Amygdala (tissue), 56 donors: ENCODE measurements at places on chromosomes 3 and 15.

DNA sequence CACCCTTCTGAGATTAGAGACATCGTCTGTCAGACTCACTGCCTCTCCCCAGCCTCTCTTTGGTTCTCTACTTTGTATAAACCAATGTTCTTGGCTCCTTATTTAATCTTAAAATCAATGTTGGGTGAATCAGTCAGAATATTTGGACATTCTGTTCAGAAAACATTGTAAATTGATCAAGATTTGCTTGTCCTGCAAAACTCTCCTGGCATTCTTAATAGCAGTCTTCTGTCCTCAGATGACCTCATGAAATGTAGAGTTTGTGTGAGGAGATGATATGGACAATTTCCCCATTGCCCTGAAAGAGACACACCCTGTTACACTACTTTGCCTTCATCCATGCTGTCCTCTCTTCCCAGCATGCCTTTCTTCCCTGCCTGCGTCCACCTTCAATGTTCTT is 33.6 kb downstream of the CD200R1L start:
- no peak for DNase-seq

DNA sequence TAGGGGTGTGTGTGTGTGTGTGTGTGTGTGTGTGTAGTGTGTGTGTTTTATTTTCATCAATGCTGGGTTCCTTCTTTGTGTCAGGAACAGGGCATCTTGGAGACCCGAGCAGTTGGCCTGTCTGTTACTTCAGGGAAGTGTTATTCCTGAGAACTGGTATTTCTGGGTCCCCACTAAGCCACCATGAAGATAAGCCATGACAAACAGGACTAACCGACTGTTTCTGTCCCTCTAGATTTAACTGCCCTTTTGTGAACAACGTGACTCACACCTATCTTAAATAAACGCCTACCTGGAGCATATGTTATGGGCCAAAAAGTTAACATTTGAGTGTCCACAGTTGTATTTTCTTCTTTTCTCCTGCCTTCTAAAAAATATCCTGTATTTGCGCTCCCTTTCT is 19.5 kb downstream of the SIDT1 start:
- no peak for DNase-seq

- peak; percentile 67 for DNase-seq
Measured at GRCh38 chr15:80404761-80405553, 775 bp downstream of the ARNT2 start.

- no peak for DNase-seq
Measured at GRCh38 chr15:33720952-33721351, 247.3 kb upstream of the CHRM5 start.

DNA sequence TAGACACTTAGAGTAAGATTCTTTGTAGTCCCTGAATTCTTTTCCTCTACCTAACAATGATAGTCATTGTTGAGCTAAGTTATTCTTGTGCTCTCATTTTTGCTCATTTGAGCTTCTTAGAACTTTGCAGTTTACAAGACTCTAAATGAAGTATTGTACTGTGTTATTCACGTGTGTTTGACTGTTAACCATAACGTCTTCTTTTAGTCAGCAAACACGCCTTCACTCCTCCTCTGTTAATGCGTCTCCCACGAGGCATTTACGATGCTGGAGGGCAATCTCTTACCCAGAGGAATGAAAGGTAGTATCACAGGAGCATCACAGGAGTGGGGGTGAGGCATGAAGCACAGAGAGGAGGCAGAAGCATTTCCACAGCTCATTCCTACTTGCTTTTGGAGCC is 14.8 kb upstream of the P2RY14 start:
- DNase-seq = no peak

DNA sequence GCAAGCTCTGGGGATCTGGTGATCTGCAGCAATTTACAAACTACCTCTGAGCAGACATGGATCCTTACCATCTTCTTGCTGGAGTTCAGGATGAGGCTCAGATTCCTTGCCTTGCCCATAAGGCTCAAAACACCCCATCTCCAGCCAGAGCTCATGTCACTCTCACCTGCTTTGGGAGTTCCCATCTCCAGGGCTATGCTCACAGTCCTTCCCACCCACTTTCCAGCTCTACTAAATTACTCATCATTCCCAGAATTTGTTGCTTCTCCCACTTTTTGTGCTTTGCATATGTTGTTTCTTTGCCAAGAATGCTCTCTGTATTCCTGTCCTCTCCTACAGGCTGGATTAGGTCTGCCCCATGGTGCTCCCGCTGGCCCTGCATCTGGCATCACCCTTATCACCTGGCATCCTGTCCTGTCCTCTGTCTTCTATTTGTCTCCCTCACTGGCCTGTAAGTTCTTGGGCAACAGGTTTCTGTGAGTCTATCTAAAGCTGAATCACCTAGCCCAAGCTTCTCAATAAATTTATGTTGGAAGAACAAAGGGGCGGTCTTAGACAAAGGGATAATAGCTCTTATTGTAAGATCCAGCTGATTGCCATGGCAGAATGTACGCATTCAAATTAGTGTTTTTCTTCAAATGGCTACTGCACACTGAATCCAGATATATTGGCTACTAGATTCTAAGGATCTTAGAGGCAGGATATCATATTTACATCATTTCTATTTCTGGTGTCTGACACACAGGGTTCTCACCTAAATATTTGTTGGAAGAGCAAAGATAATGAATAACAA is 179.2 kb downstream of the CLSTN2 start:
- DNase-seq = no peak

GRCh38 chr15:60583946-60584345 is 105.0 kb upstream of the ICE2 start:
- DNase-seq = no peak

GRCh38 chr15:28051955-28052633 is 47.0 kb downstream of the OCA2 start:
- DNase-seq = no peak

GRCh38 chr3:50806031-50806430 is 131.3 kb downstream of the DOCK3 start:
- DNase-seq = no peak

DNA sequence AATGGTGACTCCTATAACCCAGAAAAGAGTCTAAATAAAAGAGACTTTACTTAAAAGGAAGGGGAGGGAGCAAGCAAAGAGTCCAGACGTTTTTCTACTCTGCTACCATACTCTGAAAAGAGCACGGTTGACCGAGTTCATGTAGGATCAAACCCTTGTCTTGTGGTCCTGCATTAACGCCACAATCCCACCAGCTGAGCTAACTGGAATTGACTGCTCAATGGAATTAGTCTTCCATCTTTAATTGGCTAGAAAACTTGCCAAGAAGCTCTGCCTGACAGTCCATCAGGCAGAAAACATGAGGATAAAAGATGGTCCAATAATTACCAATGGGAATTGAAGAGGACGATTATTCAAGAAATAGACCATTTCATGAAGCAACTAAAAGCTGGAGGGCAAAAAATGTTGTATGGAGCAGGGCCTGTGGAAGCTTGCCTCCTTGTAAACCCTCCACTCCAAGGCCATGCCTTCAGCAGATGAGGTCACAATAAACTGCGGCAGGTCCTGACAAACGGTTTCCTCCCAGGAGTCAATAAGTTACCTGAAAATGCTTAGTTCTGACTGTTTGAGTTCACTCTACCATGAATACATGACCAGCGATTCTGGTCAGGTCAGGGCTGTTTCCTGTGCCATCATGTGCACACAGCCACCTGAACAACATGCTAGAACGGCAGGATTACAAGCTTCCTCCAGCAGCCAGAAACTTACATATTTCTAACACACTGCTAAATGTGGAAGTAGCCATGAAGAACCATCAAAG is 35.6 kb upstream of the ARHGEF3 start:
- DNase-seq = no peak

- no peak for DNase-seq
Measured at GRCh38 chr3:45719655-45720487, 30.7 kb downstream of the SACM1L start.

- DNase-seq = no peak
Measured at GRCh38 chr3:126424039-126424717, 29.5 kb downstream of the CFAP100 start.

GRCh38 chr3:61146010-61146890 is 105.0 kb downstream of the FHIT start:
- DNase-seq = no peak

- no peak for DNase-seq
Measured at GRCh38 chr3:131025539-131025938, 1.1 kb downstream of the ASTE1 start.

DNA sequence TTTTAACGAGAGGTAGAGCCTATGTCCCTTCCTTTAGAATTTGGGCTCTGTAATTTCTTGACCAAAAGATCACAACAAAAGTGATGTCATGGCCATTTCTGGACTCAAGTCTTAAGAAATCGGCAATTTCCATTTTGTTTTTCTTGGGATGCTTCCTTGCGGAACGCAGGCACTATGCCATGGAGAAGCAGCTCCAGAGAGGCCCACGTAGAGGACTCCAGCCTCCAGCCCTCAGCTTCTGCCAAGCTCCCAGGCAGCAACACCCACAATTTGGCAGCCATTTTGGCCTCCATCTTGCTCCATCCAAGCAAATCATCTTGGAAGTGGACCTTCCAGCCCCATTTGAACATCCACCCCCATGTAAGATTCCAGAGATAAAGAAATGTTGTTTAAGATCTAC is 6.0 kb upstream of the GPD1L start:
- no peak for DNase-seq

DNA sequence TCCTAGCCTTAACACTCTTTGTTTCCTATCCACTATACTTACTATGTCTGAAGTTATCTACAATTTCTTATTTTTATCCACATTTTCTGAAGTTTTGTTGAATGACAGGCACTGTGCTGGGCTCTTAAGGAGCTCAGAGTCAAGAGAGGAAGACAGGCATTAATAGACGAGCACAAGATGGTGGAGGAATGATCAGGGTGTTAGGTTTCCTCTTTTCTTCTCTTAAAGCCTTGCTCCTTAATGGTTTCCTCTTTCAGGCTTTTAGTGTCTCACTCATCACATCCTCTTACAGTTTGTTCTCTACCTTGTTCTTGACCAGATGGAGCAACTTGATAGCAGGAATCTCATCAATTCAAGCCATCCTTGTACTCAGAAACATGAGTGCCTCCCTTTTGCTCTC is 52.9 kb upstream of the BCL6 start:
- no peak for DNase-seq

GRCh38 chr15:50415752-50416404 is 8.3 kb upstream of the USP8 start:
- no peak for DNase-seq

DNA sequence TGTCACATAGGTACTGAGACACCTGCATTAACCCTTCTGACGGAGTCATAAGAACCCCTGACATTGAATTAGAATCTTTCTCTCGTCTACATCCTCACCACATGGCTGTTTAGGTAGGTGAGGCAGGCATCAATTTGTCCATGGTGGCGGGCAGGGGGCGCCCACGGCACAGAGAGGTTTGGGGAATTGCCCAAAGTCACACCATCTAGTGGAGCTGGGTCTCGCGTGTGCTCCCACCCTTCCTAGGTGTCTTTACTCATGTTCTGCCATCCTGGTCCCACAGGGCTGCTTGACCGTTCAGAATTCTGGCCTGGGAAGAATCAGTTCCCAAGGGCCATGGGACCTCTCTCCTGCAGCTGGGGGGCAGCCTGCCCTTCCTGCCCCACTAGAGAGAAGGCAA is 14.7 kb upstream of the DLL4 start:
- DNase-seq = no peak

DNA sequence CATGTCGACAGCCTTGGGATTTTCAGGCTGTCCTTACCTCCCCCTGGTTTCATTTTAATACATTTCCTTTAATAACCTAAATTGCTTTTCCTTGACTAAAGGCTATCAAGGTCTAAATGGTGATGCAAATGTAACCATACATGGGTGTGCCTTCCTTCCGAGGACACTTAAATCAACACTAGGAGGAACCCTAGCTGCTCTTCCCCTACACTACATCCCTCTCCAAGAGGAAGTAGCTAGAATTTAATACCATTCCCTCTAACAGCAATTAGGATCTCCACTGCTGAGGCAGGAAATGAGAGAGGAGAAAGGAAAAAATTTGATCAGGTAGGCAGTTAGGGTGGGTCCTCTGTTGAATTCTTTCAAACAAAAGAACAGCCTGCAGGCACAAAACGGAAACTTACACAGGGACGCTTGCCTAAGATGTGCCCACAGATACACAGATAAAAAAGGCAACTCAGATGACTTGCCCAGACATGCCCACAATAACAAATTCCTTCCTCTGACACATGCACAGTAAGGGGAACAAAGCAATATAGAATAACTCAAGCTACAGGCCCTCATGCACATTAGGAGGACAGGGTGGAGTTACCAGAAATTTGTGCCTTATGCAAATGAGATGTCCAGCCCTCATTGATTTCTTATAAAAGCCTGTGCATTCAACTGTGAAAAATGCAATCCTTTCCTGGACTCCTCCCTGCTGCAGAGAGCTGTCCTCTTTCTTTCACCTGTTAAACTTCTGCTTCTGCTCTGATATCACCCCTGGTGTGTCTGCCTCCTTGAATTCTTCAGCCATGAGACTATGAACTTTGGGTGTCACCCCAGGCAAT is 1024.4 kb upstream of the CADM2 start:
- DNase-seq = no peak

GRCh38 chr3:140756240-140757016 is 78.6 kb downstream of the TRIM42 start:
- DNase-seq = no peak

- DNase-seq = no peak
Measured at GRCh38 chr3:171936191-171936841, 93.2 kb downstream of the TMEM212 start.

DNA sequence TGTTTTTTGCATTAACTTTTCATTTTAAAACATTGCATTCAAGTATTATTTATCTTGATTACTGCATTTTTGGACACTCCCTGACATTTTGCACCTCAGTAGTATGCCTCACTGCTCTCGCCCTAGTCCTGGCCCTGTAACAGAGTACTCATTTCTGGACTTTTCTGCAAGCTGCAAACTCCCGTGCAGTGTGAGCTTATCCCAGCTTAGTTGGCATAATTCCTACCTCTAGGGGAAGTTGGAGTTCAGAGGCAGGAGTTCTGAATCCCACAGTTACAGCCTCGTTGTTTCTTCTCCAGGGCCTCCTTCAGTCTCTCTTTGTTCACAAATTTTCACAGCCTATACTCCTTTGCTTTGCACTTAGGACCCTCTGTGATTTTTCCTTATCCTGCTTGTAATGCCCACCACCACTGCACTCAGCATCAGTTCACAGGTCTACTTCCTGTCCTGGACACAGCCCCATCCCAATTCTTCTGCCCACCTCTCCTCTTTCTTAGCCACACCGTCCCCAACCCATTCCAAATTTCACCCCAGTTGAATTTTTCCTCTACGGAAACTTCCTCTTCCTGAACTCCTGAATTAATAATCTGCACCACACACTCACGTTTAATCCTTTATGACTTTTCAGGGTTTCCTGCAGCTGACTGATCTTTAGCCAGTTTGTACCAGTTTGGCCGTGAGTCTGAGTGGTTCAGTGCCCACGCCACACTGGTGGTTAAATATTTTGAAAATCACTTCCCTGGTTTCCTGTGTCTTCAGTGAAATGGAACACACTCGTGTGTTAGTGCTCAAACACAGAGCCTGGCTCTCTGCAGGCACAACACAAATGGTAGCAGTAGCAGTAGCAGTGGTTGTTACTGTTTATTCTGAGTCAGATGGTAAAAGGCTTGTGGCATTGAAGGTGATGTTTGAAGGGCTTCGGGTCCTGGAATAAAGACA is 6.3 kb upstream of the CTSH start:
- no peak for DNase-seq
